Cardiac septum (tissue), 1 donor: ENCODE measurements at places on chromosomes 12 and 14.

- DNase-seq: no peak
Measured at GRCh38 chr14:32588448-32589320, 259.6 kb downstream of the AKAP6 start.

GRCh38 chr14:52328276-52328675, 14.2 kb downstream of the PTGER2 start:
- no peak for DNase-seq

- DNase-seq: no peak
Measured at GRCh38 chr12:10849425-10849878, at the start of gene PRR4. Gene PRR4 (minus strand): TSS chr12:10849475. CDS start chr12:10849437, 38 bp downstream.

DNA sequence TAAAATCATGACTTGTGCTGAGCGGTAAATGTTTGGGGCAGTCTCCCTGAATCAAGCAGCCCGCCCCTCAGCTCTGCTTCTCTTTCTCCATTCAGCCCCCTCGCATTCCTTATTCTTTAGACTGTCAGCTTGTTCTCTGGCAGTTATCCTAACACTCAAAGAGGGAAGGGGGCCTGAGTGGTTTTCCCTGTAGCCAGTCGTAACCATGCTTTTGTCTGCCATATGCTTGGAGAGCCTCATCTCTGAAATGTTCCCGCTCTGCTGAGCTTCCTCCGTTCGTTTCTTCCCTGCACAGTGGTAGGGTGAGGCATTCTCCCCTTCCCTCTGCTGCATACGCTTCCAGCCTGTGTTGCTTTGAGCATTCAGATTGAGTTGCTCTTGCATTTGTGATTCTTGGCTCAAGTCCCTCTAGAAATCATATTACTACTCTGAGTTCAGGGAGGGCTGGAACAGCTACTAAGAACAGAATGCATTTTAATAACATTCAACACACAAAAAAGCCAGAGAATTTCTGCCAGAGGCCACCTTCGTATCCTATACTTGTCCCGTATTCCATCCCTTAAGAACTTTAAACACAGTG, 119.7 kb downstream of the FBXL14 start:
- no peak for DNase-seq

DNA sequence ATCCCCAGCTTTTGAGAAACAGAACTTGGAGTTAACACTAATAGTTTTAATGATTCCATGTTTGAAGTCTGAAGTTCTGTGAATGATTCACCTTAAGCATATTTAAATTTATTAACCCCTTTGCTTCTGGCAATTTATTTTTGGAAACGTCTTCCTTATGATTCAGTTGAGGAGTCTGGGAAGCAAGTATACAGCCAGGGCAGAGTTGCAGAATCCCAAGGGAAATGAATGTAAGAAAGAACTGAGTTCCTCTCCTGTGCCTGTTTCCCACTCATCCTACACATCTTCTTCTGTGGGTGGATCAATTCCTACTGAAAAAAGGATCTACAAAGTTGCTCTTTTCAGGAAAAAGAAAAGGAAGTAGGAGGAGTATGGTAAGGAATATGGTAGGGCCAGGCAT, 108.2 kb upstream of the CCDC91 start:
- no peak for DNase-seq

GRCh38 chr12:44696542-44696941, 179.6 kb downstream of the NELL2 start:
- no peak for DNase-seq

DNA sequence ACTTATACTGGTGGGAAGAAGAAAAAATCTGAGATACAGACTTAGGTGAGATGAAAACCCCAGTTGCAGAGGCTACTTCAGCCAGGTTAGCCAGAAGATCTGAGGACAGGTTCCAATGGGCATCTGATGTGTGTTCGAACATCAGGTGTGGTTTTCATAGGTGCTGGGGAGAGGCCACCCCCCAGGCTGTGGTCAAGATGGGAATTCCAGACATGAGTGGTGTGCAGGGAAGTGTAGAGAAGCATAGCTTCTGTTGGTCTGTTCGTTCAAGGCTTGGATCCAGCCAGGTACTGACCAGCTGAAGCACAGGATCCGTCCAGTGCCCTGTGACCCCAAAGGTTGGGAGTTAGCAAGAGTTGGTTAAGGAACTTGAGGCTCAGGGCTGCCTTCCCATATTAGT, 85.5 kb downstream of the SSPN start:
- DNase-seq: no peak

DNA sequence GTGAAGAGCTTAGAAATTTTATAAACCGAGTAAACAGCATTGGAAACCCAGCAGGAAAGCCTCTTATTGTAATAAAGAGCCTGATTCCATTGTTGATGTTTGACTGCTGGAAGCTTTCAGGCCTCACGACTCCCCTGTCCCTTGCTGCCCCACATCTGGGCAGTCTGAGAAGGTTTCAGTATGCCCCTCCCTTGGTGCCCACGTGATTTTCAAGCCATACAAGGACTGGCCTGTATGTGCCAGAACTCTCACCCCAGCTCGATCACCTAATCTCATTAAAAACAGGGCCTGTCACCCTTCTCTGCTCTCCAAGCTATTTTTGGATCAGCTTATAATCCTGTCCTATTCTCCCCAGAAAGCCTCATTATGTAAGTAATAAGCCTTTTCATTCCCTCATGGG, 7.5 kb upstream of the PYROXD1 start:
- no peak for DNase-seq

- no peak for DNase-seq
Measured at GRCh38 chr12:62625228-62625627, 158.6 kb downstream of the MON2 start.

DNA sequence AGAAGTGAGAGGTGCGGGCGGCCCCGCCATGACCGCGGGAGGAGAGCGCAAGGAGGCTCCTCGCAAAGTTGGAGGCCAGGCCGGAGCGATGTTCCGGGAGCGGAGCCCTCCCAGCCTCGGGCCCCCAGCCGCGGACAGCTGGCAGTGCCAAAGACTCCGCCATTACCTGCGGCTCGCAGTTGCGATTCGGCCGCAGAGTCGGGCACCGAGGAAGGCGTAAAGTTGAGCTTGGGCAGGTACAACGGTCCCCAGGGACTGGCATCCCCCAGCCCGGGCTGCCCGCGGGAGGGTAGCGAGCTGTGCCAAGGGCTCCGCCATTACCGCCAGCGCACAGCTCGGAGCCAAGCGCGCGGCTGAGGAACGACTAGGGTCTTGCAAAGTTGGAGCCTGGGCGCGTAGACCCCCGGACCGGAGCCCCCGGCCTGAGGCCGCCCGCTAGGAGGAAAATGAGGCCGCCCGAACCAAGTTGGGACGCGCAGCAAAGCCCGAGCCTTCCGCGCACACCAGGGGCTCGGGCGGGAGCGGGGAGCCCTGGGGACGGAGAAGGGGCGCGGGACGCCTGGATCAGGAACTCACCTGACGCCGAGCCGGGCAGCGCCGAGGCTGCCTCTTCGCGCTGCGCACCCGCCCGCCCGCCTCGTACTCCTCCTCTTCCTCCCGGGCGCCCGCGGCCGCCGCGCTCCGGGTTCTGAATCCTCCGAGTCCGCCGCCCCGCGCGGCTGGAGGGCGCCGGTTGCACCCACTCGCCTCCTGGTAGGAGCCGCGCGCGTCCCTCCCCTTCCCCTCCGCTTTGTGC, 677 bp downstream of the NOS1 start:
- peak; percentile 36 for DNase-seq

GRCh38 chr12:121318121-121318520, 21.6 kb upstream of the CAMKK2 start:
- no peak for DNase-seq

GRCh38 chr12:130768120-130768519, 52.0 kb upstream of the RIMBP2 start:
- DNase-seq: no peak

- DNase-seq: no peak
Measured at GRCh38 chr14:26595926-26596542, 1.8 kb downstream of the NOVA1 start.

GRCh38 chr12:57164966-57165625, 17.7 kb upstream of the LRP1-AS start:
- DNase-seq: no peak

DNA sequence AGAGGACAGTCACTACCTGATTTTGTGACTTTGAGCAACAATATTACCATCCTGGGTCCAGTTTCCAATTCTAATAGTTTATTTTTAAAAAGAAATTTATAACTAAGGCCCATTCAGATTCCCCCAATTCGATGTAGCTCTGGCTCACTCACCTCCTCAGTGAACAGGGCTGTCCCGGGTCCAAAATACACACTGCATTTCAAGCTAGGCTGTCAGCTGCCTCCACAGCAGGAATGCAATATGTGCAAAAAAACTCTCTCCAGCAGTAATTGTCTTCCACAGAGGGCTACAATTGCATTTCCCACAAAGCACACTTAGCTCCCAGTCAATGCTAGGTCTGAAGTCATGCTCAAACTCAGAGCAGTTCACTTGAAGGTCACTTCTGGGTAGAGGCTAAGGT, 39.3 kb upstream of the ZNF641 start:
- no peak for DNase-seq

DNA sequence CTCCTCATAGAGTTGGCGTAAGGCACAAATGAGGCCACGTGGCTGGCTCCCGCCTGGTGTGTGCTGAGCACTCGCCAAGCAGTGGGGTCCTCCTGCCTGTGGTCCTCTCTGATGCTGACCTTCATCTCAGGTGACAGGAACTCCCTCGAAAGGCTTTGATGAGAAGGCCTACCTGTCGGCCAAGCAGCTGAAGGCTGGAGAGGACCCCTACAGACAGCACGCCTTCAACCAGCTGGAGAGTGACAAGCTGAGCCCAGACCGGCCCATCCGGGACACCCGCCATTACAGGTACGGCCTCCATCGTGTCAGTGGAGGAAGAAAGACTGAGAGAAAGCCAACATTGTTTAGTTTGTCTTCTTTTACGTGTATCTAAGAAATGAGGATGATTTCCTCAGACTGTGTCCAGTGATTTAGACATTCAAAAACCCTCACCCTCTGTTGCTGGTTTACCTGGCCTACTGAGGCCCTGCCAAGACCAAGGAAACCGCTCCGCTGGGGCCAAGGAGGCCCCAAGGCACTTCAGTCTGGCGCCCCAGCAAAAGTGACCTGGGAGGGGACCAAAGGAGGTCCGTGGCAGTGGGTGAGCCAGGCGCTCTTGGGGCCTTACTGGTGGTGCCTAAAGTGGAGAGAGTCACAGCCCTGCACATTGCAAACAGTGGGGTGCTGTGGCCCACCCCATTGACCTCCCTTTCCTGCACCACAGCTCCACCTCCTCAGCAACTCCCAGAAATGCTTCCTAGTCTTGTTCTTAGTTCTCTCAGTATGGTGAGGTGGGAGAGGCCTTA, 60.8 kb downstream of the GALNT16 start:
- DNase-seq: peak; percentile 71

- DNase-seq: no peak
Measured at GRCh38 chr14:98711453-98711852, 560.5 kb downstream of the BCL11B start.

DNA sequence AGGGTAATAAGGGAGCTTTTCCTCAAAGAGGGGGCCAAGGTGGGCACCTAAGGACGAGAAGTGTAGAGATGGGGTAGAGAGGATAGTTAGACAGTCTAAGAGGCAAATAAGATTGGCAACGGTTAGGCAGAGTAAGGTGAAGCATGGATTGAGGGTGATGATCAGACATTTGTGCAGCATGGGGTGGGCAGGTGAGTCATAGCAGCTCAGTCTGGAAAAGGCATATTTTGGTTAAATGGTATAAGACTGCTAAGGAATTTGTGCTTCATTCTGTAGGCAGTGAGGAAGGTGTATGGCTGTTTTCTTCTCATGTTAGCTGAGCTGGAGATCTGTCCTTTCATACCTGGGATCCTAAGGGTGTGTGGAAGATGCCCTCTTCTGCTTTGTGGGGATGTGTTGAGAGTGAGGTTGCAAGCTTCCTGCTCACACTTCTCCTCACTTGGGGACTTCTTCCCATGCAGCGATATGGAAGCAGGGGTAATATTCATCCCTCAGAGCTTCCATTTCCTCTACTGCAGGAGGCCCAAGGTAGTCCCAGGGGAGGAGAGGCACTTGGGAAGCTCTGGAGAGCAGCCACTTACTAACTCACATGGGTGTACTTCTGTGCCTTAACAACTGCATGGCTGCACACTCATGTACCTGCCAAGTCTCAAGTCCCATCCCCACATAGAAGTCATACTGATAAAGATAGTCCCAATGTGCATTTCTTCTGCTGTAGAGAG, 28.9 kb downstream of the GSG1 start:
- no peak for DNase-seq

DNA sequence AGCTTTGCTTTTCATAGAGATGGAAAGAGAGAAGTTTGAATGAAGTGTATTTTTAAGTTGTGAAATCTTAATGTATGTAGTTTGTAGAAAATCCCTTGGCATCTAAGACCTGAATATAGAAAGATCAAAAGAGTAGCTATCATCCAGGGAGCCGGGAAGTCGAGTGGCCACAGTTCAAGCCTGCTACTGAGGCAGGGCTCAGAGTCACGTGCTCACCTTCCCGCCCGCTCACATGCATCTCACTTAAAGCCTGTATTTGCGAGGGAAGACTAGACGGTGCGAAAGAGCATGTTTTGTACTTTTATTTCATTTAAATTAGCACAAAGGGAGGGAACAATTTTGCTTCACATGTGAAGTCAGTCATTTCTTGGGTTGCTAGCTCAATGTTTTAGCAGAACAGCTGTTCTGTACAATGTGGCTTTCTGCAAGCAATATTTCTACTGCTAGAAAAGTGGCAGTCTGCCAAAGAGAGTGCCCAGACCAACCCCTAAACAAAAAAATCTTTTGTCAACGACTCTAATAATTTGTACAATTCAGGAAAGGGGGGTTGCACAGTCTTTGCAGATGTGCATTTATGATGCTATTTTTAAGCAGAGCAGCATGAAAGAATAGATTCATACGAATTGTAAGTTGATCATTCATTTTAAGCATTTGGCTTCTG, 290.7 kb downstream of the NPAS3 start:
- DNase-seq: no peak

DNA sequence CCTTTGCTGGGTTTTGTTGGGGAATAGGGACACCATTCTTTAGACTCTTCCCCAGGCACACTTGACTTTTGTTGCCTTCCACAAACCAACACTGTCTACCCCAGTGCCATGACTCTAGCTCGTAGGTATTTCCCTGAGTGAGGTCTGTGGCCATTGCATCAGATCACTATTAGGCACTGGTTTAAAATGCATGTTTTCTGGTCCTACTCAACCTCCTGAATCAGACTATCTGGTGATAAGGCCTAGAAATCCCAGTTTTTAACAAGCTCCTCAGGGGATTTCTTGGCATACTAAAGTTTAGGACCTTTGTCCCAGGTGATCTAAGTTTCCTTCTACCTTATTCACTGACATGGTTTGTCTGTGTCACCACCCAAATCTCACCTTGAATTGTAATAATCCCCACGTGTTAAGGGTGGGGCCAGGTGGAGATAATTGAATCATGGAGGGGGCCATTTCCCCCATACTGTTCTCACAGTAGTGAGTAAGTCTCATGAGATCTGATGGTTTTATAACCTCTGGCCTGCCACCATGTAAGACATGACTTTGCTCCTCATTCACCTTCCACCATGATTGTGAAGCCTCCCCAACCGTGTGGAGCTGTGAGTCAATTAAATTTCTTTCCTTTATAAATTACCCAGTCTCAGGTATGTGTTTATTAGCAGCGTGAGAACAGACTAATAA, 87.8 kb upstream of the PSMC1 start:
- no peak for DNase-seq

GRCh38 chr12:18224745-18225144, 36.6 kb upstream of the PIK3C2G start:
- no peak for DNase-seq
